ENCODE measurements at places on chromosomes 5 and 9.

GRCh38 chr5:93044859-93045666 lies 536.0 kb downstream of the NR2F1-AS1 start:
- DNase-seq, result no peak

- DNase-seq, result no peak
Observed at GRCh38 chr9:15153961-15154360, 153.1 kb downstream of the TTC39B start.

DNA sequence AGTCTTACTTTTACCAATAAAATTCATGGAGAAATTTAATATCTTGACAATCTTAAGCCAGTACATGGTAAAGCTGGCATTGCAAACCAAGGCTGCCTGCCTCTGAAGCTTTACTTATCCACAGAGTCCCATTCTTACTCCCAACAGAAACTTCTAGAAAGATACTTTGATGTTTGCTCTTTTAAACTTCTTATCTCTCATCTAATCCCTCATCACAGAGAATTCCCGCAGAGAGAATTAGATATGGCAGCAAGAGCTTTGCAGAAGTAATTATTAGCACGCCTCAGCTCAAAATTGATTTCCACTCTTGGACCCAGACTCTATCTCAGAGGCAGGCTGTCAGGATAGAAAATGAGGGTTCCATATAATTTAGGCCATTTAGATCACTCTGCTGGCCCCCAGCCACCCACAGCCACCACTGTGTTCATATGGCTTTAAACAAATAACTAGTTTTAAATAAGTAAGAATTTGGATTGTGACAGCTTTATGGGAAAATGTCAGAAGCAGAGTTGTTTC lies 37.9 kb upstream of the GAS1 start:
- DNase-seq, result no peak

DNA sequence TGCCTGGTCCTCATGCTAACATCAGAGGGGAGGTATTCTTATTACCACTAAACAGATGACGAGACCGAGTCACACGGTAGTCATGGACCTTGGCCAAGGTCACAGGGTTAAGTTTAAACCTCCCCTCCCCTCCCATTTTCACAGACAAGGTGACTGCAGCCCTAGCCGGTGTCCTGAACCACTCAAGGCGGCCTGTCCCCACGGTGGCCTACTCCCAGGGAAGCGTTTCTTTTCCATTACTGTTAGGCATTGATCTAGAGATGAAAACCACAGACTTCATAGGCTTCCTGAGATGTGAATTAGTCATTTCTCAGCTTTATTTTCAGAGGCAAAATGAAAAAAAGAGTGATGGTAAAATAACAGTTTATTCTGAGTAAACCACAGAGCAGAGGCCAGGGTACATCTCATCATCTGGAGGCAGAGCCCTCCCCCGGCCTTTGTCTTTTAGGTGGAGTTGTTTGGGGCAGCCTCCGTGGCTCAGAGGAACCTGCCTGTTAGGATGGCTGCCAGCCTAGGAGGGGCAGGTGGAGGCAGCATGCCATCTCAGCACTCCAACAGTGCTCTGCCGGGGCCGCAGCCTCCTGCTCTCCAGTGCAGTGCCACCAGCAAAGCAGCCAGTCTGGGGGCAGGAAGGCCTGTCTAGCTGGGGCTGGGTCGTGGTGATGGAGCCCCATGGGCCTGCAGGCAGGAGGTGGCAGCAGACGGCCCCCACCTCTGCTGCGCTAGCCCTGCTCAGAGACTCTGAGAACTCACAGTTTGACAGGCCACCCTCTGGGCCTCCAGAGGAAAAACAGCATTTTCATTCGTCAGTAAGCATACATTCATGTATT lies 71.2 kb downstream of the RAPGEF1 start:
- DNase-seq, result no peak

DNA sequence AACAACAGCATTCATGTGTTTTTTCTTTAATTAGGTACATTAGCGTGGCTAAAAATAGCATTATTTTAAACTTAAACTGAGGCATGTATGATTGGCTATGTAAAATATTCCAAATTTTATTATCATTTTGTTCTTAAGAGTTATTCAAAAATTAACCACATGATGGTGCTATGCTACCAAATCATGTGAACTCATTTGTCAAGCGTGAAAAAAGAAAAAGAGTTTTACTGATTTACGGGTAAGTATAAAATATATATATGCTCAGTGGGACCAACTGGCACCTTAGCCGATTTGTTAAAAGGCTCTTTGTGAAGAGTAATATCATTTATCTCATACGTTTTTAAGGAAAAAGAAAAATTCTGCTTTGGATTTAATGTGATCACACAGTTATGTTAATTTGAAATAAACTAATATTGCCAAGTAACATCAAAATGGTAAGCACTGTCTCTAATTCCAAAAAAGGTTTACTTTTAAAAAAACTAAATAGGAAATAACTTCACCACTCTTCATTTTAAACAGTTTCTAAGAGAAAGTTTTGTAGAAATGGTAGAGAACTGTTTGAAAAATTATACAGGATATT lies 1042.3 kb downstream of the CDH12 start:
- no peak for DNase-seq

DNA sequence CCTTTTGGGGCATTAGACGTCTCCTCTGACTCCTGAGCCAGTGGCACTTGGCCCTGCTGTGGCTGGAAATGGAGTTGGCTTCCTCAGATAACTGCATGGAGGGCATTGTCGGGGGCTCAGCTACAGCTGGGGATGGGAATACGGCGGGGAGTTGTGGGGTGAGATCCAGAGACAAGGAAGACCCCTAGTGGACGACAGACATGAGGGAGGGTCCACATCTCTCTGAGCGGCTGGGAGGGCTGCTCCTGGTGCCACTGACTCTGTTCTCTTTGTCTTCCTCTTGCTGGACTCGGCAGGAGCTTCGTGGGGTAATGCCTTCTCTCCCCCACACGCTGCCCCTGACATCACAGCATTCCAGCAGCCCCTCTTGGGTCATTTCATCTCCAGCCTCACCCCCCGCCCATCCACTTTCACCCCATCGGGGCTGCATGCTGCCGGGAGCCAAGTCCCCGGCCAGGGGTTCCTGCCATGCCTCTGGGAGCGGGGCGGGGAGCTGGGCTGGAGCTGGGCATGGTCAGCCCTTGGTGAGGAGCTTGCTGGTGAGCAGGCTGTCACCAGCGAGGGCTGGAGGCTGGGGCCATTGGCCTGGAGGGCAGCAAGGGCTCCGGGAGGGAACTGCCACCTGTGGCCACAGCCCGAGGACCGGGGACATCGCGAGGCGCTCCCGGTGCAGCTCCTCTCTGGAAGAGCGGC lies 172.3 kb downstream of the CACNA1B start:
- DNase-seq, result no peak

DNA sequence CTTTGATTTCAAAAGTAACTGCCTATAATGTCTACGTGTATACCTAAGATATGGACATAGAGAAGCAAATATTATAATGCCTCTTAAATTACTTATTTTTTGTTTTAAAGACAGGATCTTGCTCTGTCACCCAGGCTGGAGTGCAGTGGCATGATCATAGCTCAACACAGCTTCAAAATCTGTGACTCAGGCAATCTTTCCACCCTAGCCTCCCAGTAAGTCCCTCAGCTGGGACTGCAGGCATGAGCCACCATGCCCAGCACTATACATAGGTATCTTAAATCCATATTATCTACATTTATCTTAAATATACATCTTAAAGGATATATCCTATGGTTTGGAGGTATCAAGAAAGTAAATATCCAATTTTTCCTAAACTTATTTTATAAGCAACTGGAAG lies 261.2 kb downstream of the ARL15 start:
- DNase-seq, result no peak

DNA sequence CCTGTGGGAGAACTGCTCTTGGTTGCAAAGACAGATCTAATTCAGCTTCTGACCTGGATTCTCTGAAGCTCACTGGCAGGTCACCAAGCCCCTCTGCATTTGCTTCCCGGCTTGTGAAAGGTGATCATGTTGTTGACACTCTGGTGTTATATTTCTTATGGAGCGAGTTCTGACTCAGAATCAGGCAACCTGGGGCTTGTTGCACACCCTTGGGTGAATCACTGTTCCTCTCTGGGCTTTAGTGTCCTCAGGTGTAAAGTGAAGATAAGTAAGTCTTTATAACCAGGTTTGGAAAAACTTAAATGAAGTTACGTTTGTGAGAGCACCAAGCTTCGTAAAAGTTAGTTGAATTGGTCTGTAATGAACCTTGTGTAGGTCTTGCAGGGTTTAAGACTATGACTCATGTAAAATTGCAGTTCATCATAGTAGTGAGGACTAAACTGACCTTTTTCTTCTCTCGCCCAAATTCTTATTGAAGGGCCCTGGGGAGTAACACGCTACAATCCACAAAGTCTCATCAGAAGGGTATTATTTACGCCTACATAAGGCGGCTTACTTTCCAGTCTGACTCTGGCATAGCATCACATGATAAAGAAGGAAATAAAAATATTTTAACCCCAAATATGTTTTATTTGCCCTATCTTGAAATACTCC lies 218.6 kb downstream of the TMEM38B start:
- no peak for DNase-seq

DNA sequence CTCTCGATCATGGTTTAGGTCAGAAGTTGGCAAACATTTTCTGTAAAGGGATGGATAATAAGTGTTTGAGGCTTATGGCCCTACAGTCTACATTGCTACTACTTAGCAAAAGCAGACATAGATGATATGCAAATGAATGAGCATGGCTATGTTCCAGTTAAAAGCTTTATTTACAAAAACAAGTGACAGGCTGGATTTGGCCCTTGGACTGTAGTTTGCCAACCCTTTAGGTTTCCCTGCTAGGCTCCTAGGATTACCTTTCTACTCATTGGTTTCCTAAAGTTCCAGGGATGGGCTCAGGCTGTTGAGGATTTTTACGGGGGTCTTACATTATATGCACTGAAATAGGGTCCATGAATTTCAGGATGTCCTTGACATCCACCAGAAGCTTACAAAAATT lies 57.5 kb downstream of the GPR21 start:
- no peak for DNase-seq

GRCh38 chr9:130008538-130008937 lies 34.5 kb downstream of the FNBP1 start:
- DNase-seq, result no peak

DNA sequence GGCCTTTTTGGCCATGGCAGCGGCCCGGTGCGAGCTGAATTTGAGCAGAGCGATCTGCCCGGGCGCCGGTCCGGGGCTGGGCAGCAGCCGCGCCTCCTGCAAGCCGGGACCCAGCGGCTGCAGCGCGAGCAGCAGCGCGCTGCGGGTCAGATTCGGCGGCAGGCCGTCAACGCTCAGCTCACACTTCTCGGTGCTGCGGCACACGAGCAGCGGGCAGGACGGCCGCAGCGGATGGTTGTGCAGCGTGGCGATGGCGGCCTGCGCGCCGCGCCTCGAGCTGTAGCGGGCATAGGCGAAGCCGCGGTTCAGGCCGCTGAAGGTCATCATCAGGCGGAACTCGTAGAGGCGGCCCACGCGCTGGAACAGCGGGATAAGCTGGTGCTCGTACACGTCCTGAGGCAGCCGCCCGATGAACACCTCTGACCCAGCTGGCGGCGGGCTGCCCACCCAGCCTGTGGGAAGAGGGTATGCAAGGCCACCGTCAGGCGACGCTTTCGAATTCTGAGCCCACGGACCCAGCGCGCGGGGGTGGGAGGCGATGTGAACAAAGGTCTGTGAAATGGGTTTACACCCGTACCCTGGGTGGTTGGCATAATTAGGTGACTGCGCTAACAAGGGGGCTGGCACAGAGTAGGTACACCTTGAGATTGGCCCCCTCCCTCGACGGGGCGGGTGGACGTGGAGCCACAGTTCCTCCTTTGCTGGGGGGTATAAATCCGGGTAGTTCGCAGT lies 755 bp downstream of the DND1 start:
- no peak for DNase-seq

DNA sequence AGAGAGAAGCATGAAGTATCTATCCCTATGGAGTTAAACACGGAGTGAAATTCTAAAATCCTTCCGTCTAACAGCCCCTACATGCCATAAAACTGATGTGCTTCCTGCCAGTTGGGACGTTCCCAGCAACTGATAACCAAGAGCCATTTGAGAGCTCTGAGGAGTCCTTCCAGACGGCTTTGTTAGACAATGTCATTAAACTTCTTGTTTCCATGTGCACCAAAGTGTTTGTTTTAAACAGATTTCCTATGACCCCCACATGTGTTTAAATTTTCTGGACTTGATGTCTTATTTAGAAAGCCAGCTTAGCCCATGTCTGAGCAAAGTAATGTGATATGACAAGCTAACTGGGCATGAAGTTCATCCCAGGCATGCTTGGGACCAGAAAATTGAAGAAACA lies 57.2 kb upstream of the LPAR1 start:
- DNase-seq, result no peak

Data from NCI-H187 treated with DMSO at 0.1 percent for 48 hours (cell line).